ENCODE measurements at places on chromosomes 13 and 19.

GRCh38 chr19:50427997-50428425 is 4.7 kb upstream of the MYBPC2 start:
- DNase-seq, result no peak

- no peak for DNase-seq
Observed at GRCh38 chr13:76992548-76993001, 694 bp downstream of the CLN5 start.

DNA sequence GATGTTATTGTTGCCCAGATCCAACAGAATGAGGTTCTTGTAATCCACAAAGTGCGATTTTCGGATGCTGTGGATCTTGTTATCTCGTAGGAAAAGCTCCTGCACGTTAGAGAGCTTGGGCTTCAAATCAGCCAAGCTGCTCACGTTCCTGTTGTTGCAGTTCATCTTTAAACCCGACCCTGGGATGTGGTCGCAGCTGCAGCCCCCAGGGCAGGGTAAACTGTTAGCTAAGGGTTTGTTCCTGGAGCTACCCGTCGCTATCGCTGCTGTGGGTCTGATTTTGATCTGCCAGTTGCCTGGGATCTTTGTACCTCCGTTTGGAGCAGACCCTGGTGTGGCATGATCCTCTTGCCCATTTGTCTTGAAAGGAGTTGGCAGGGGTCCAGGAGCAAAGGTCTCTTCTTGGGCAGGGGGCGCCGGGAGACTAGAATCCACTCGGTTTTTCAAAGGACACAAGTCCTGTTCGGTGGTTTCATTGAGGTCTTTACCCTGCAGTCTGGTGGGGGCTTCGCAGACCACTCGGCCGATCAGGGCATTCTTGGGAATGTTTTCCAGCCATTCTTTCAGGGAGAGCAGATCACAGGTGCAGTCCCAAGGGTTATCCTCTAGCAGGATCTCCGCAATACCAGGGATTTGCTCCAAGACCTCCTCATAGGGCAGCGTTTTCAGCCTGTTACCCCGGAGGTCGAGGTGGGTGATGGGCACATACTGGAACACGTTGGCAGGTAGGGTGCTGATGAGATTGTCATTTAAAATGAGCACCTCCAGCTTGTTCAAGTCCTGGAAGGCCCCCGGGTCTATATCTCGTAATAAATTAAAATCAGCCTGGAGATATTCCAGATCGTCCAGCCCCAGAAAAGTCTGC is 1.8 kb downstream of the SLITRK1 start:
- no peak for DNase-seq

- no peak for DNase-seq
Observed at GRCh38 chr19:30887042-30887441, 462.2 kb downstream of the TSHZ3 start.

- no peak for DNase-seq
Observed at GRCh38 chr13:56019606-56020005, 1121.1 kb upstream of the PRR20A start.

GRCh38 chr13:76019421-76020044 is 383.4 kb downstream of the LMO7 start:
- DNase-seq, result no peak

GRCh38 chr19:15276620-15277215 is 44.5 kb upstream of the EPHX3 start:
- DNase-seq, result no peak

DNA sequence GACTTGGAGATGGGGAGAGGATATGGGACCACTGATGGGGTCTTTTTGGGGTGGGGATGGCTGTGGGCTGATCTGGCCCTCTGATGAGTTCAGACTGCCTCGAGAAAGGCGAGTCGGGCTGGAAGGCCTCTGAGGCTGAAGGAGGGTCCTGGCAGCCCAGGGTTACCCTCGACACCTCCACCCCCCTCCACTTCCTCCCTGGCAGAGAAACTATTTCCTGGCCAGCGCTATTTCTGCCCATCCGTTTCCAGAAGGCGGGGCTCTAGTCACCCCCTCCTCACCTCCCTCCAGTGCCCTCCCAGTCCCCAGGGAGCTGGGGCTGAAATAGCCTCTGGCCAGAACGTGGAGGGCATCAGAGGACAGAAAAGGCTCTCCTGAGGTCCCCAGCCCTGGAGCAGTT is 9.7 kb downstream of the EXOC3L2 start:
- no peak for DNase-seq

DNA sequence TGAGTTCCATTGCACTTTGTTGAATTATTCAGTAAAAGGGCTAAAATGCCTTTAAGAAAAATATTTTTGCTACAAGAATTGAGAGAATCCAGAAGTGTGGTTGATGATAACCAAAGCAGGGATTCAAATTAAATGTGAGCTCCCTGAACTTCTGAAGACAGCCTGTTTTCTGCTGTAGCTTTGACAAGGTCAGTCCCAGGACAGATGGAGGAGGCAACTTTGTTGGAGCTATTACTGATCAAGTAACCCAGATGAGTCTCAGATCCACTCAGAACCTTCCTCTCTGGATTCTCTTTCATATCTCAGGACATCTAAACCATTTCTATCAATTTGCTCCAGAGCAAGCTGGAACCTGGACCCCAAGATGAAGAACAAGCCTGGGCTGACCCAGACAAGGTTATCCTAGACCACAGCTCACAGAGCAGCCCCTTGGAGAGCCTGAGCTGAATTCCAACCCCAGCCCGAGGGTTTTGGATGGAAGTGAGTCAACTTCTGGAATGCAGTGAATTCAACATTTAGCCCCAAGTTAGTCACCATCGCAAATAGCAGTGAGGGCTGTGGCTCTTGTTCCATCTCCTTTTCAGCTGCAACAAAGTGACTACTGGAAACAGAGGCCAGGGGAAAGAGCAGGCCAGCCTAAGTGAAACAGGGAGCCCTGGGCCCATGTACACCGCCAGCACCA is 137.8 kb upstream of the TSC22D1 start:
- DNase-seq, result no peak
